ENCODE measurements at places on chromosomes 16 and 17. TPM values are rescaled to one million over a fixed set of nuclear protein-coding genes. Genes with fewer than 3 reads are reported as not detected.

CBFA2T3 gene
- not detected for total RNA-seq

RASL10B gene
- total RNA-seq: 2.4 TPM

AKAP10 gene
- total RNA-seq: 13.0 TPM

KCNJ18 gene
- total RNA-seq: not detected

OR1A2 gene
- not detected for total RNA-seq

ABCC6 gene
- total RNA-seq: 0.12 TPM

DHX38 gene
- total RNA-seq: 23.1 TPM

SRL gene
- not detected for total RNA-seq
